MCF 10A (cell line): ENCODE measurements at places on chromosomes 6 and 20. TPM values are rescaled to one million over a fixed set of nuclear protein-coding genes. Genes with fewer than 3 reads are reported as not detected.

DNA sequence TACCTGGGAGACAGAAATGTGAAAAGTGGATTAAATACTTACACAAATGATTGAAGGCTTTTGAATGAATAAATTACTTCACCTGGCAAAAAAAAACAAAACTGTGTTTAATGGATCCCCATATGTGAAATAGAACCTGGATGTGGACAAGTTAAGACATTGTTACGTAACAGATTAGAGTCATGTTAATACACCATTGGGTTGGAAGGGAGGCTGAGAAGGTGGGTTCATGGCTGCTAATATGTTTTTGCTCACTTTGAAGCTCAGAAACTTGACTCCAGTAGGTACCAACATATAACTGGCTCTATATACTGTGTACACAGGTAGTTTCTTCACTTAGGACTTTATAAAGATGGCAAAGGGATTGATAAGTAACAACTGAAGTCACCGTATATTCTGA lies 21.4 kb upstream of the TENT5A start:
- no peak for DNase-seq

GRCh38 chr6:127131772-127132376 lies 13.4 kb downstream of the RSPO3 start:
- DNase-seq, result no peak

DNA sequence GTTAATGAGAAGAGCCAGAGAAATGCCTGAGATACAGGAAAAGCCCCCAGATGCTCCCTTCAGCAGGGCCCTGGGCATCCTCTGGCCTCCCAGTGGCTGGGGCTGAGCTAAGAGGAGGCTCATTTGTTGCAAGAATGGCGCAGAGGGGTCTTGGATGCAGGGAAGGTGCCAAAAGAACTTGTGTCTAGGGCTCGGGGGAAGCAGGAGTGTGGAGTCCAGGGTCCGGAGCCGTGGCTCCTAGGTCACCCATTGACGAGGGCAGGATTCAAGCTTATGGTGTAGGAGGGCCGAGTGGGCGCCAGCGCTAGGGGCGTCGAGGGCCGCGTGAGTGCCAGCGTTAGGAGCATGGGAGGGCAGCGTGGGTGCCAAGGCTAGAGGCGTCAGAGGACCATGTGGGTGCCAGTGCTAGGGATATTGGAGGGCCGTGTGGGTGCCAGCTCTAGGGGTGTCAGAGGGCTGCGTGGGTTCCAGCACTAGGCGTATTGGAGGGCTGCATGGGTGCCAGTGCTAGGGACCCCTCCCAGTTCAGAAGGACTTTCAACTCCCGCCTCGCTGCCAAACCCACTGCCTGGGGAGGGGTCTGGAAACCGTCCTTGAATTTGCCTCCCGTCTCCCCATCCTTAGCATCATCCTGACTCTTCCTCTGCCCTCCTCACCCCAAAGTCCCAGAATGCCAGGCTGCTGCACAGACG lies 250.5 kb upstream of the AFDN start:
- no peak for DNase-seq

DNA sequence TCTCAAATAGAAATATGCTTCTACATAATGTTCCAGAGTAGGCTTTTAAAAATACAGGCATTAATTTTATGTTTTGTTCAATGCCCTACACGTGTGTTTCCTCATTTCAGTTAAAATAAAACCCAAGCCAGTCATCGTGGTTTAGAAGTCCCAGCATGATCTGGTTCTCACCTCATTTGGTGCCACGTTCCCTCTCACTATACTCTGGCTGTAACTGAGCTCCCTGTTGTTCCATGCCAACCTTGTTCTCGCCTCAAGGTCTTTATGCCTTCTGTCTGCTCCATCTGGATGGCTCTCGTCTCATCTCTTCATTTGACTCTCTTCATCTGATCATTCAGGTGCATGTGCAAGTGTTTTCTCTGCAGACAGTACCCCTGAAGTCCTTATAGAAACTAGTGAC lies 32.6 kb downstream of the HDGFL1 start:
- DNase-seq, result no peak

GRCh38 chr6:73455865-73456629 lies 4.0 kb upstream of the CGAS start:
- DNase-seq, result peak; percentile 90

DNA sequence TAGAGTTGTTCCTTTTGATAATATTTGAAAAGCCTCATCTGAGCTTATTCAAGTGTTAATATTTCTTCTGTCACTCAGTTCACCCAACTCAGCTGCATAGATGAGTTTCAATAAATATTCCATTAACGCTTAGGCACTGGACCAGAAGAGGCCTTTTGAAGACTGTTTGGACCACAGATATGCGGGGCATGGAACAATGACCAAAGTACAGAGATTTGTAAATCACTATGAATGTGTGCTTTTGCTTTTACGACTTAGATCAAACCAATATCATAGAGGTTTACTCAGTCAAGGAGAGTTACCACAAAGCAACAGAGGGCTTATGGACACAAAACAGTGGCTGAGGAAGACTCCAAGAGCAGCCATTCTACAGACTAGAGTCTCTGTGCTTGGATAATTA lies 99.9 kb downstream of the RTN4IP1 start:
- no peak for DNase-seq

DNA sequence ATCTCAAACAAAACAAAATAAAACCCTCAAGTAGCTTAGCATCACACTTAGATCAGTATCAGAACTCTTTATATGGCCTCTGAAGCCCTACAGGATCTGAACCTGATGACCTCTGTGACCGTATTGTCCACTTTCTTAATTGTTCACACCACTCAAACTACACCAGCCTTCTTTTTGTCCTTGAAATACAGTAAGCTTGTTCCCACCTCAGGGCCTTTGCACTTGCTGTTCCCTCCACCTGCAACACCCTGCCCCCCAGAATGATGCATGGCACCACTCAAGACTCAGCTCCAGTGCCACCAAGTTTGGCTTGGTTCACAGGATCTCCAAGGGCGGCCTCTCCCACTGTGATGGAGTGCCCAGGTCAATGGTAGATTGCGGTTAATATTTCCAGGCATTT lies 25.7 kb downstream of the CPNE5 start:
- DNase-seq, result no peak

DNA sequence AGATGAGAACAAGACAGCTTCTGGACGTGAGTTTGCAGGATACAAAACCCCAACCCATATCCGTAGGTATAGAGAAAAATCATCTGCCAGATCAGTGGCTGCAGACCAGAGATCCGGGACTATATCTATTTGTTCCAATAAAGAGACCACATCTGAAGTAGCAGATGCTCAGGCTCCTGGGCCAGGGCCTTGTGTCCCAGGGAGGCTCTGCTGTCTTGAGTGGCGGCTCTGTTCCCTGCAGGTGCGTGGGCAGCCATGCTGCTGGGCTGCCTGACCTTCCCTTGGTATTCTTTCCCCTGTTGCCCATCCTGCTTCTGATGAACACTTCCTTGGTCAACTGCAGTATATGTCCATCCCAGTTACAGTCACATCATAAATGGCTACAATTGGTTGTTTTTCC lies 34.9 kb downstream of the ERMARD start:
- DNase-seq, result no peak

VGLL2 gene
- total RNA-seq, result not detected in 2 replicates

RBPJL gene
- total RNA-seq, result not detected in 2 replicates

CCN5 gene
- 0.93 and 1.4 TPM in 2 replicates for total RNA-seq

TGM3 gene
- not detected in 2 replicates for total RNA-seq
